Chondrocyte (in vitro differentiated cells): ENCODE measurements at places on chromosomes 12 and 14. TPM values are rescaled to one million over a fixed set of nuclear protein-coding genes. Genes with fewer than 3 reads are reported as not detected.

The LGR5 gene
- total RNA-seq, result 13.8 to 31.0 TPM (median 14.3 TPM) in 3 replicates

DNA sequence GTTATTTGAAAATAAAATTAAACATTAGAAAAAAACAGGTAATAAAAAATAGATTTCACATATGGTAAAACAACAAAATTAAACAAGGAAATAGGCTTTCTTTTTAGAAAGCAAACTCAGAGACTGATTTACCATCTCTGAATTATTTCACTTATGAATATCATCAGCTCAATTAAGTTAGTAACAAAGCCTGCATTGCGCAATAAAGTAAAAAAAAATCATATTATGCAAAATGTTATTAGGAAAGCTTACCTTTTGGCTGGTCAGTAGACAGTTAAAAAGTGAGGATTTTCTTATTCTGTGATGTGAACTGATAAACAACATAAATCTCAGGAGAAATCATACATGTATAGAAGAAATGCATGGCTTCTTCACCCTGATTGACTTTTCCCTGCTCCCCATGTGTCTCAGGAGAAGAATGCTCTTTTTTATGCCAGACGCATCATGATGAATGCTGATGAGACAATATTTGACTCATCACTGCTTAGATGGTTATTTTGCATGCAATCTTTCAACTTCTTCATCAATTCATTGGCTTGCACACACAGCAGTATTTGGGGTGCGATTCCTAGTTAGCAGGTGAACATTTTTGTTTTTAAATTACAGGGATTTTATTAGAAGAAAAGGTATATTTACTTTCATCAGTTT lies 124.5 kb upstream of the USP15 start:
- no peak for DNase-seq
- peaks cover 24% of the 10 kb centered on the region for H3K27me3 ChIP-seq
- no peak overlapping the region for H3K4me3 ChIP-seq
- H3K36me3 ChIP-seq, result no peaks in the 10 kb centered on the region
- H3K4me1 ChIP-seq, result no peaks in the 10 kb centered on the region

The CD69 gene
- total RNA-seq, result not detected in 3 replicates

- H3K4me1 ChIP-seq, result no peaks in the 10 kb centered on the region
- H3K36me3 ChIP-seq, result peaks cover 43% of the 10 kb centered on the region
- no peak for DNase-seq
- no peak overlapping the region for H3K4me3 ChIP-seq
These were observed 29.1 kb upstream of the ADAM20 start for GRCh38 chr14:70563869-70564268.

DNA sequence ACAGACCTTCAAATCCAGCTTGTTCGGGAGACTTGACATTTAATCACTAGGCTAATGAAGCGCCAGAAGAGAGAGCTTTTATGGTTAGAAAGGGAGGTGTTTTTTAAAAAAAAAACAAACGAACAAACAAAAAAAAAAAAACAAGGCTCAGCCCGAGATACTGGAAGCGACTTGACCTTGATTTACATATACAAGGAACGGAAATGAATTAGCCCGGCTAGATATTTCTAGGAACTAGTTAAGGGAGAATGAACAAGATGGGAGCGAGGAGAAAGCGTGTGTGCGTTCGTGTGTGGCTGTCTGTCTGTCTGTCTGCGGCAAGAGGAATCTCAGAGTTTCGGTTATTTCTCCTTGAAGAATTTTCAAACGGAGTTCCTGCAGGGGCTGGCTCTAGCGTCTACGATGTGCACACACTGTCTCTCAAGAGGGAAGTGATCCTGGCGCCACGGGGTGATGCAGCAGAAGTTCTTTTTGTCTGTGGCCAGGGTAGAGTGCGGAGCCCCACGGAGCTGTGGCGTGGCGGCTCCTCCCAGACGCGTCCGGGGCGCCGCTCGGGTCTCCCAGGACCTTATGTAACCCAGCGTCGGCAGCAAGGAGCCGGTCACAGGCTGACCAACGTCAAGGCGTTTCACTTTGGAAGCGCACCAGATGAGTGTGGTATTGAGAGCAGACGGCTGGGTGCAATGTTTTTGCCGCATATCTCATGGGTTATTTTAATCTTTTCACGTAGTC lies 18.8 kb downstream of the SOCS2 start:
- no peak for DNase-seq
- H3K27ac ChIP-seq, result peak overlapping the region; percentile 76
- peaks cover 1% of the 10 kb centered on the region for H3K27me3 ChIP-seq
- H3K36me3 ChIP-seq, result no peaks in the 10 kb centered on the region
- peaks cover 13% of the 10 kb centered on the region for H3K4me1 ChIP-seq

DNA sequence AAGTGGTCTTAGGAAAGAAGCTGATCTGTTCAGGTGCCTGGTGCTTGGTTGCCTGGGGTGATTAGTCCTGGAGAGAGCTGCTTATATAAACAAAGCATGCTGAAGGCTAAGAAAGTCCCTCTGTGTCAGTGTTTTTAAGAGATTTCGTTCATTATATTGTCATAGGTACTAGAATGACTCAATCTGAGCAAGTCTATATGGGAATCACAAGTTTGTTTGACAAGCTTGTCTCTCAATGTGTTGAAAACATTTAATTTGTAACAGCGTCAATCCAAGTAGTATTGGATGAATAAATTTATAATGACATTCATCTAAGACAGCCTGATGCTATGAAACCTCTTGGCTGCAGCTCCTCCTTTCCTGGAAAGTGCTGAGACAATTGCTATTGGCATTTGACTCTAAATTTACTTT lies 256.3 kb downstream of the TMTC2 start:
- H3K27ac ChIP-seq, result no peak overlapping the region
- no peak overlapping the region for H3K4me3 ChIP-seq
- DNase-seq, result no peak
- H3K36me3 ChIP-seq, result no peaks in the 10 kb centered on the region

GRCh38 chr12:69840727-69841126 lies 15.7 kb downstream of the MYRFL start:
- no peak overlapping the region for H3K4me3 ChIP-seq
- H3K4me1 ChIP-seq, result peaks cover 4% of the 10 kb centered on the region
- H3K36me3 ChIP-seq, result no peaks in the 10 kb centered on the region
- DNase-seq, result no peak

The NGB gene
- not detected in 3 replicates for total RNA-seq

DNA sequence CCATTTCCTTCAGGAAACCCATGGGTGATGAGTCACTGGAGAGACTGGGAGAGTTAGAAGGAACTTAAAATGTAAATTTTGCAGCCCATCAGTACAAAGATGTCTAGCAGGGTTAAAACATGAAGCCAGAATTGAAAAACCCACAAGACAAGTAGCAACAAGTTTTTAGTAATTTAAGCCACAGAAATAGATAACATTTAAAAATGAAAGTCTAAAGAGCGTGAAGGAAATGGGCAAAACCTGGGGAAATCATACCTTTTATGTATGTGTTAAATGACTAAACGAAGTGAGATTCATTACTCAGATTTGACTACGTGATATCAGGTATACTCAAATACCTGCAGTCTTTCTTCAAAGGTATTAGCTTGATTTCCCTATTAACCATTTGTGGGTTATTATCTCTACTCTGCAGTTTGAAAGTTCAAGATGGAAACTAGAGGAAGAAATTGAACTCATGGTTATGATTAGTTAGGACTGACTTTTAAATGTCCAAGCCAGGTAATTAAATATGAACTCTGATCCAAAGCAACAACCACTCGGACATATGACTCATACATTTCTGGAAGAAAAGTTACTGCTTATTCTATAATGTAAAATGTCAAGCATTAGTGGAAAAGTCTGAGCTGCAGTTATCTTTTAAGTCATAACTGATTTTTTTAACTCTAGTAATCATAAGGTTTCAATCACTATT lies 84.1 kb downstream of the ITPR2 start:
- H3K4me1 ChIP-seq, result peaks cover 54% of the 10 kb centered on the region
- peak overlapping the region; percentile 28 for H3K4me3 ChIP-seq
- no peaks in the 10 kb centered on the region for H3K36me3 ChIP-seq
- DNase-seq, result no peak

GRCh38 chr14:32565256-32565655 lies 236.2 kb downstream of the AKAP6 start:
- H3K4me3 ChIP-seq, result no peak overlapping the region
- peak overlapping the region; percentile 85 for H3K27ac ChIP-seq
- no peaks in the 10 kb centered on the region for H3K36me3 ChIP-seq
- no peaks in the 10 kb centered on the region for H3K27me3 ChIP-seq
- peaks cover 33% of the 10 kb centered on the region for H3K4me1 ChIP-seq

GRCh38 chr14:105849933-105850626 lies 323.7 kb downstream of the TMEM121 start:
- no peaks in the 10 kb centered on the region for H3K27me3 ChIP-seq
- H3K36me3 ChIP-seq, result peaks cover 4% of the 10 kb centered on the region

The ACTR10 gene
- 92.8 to 98.7 TPM (median 98.6 TPM) in 3 replicates for total RNA-seq

- no peaks in the 10 kb centered on the region for H3K36me3 ChIP-seq
- peaks cover 4% of the 10 kb centered on the region for H3K27me3 ChIP-seq
- H3K4me1 ChIP-seq, result peaks cover 10% of the 10 kb centered on the region
- no peak for DNase-seq
- no peak overlapping the region for H3K27ac ChIP-seq
These were observed 185.9 kb downstream of the PPFIA2 start for GRCh38 chr12:81573228-81573627.

The TUBA1B gene
- total RNA-seq, result 544 to 857 TPM (median 551 TPM) in 3 replicates

The CPNE8 gene
- total RNA-seq, result 8.0 to 10.6 TPM (median 10.3 TPM) in 3 replicates

The LRIG3 gene
- 80.4 to 207 TPM (median 85.8 TPM) in 3 replicates for total RNA-seq

- H3K4me3 ChIP-seq, result no peak overlapping the region
- H3K27ac ChIP-seq, result no peak overlapping the region
- DNase-seq, result no peak
- H3K36me3 ChIP-seq, result peaks cover 3% of the 10 kb centered on the region
These were observed 10.7 kb downstream of the VDR start for GRCh38 chr12:47894068-47894467.

The PRB2 gene
- not detected in 3 replicates for total RNA-seq

The SERPINA1 gene
- total RNA-seq, result 0.20 TPM in 1 of 3 replicates, not detected in the others

GRCh38 chr12:27554421-27555186 lies 30.6 kb downstream of the PPFIBP1 start:
- no peaks in the 10 kb centered on the region for H3K27me3 ChIP-seq
- no peak for DNase-seq
- H3K27ac ChIP-seq, result peak overlapping the region; percentile 95
- H3K36me3 ChIP-seq, result no peaks in the 10 kb centered on the region
- H3K4me1 ChIP-seq, result peaks cover 74% of the 10 kb centered on the region

GRCh38 chr14:102437997-102438915 lies 71.3 kb downstream of the ANKRD9 start:
- no peak overlapping the region for H3K27ac ChIP-seq
- H3K36me3 ChIP-seq, result peaks cover 19% of the 10 kb centered on the region
- H3K27me3 ChIP-seq, result no peaks in the 10 kb centered on the region
- peaks cover 9% of the 10 kb centered on the region for H3K4me1 ChIP-seq

DNA sequence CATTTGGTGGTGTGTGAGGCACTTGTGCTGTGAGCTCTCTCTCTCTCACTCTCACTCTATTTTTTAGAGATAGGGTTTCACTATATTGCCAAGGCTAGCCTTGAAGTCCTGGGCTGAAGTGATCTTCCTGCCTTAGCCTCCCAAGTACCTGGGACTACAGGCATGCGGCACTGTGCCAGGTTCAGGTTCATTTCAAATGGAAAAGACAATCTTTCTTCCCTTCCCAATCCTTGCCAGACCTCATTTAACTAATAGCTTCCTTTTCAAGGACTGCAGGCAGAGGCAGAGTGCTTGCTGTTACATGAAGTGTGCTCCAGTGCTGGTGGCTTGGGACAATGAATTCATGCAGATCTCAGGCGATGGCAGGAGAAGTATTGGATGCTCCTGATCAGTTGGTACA lies 73.2 kb upstream of the BICD1 start:
- DNase-seq, result no peak
- H3K36me3 ChIP-seq, result no peaks in the 10 kb centered on the region
- H3K4me1 ChIP-seq, result peaks cover 4% of the 10 kb centered on the region
- H3K4me3 ChIP-seq, result no peak overlapping the region

The BIN2 gene
- not detected in 3 replicates for total RNA-seq

- H3K4me3 ChIP-seq, result no peak overlapping the region
- DNase-seq, result no peak
- no peak overlapping the region for H3K27ac ChIP-seq
- no peaks in the 10 kb centered on the region for H3K36me3 ChIP-seq
These were observed 63.4 kb downstream of the PPP1R36 start for GRCh38 chr14:64612971-64613666.

GRCh38 chr14:74533576-74533975 lies 40.0 kb downstream of the ISCA2 start:
- DNase-seq, result no peak
- peaks cover 23% of the 10 kb centered on the region for H3K4me1 ChIP-seq
- no peak overlapping the region for H3K4me3 ChIP-seq
- peaks cover 30% of the 10 kb centered on the region for H3K36me3 ChIP-seq

GRCh38 chr14:32189811-32190210 lies 12.0 kb upstream of the RNU6-7 start:
- H3K4me3 ChIP-seq, result no peak overlapping the region
- H3K36me3 ChIP-seq, result no peaks in the 10 kb centered on the region
- no peak for DNase-seq

The IL26 gene
- total RNA-seq, result 0.67 to 2.5 TPM in 2 of 3 replicates, not detected in the other

DNA sequence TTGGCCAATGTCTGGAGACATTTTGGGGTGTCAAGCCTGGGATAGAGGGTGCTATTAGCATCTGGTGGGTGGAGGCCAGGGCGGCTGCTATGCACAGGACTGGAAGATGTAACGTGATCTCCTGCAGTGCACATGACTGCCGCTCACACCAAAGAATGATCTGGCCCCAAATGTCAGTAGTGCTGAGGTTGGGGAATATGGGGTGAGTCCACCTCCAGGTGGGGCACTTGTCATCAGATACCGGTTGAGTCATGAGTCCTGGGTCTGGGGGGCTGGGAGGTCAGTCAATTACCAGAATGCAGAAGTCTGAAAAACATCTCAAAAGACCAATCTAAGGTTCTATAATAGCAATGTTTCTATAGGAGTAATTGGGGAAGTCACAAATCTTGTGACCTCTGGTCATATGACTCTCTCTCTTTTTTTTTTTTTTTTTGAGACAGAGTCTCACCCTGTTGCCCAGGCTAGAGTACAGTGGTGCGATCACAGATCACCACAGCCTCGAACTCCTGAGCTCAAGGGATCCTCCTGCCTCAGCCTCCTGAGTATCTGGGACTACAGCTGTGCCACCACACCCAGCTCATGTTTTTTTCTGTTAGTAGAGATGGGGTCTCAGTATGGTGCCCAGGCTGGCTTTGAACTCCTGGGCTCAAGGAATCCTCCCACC lies 6.0 kb upstream of the SDSL start:
- H3K27me3 ChIP-seq, result peaks cover 5% of the 10 kb centered on the region
- DNase-seq, result peak; percentile 53
- H3K4me3 ChIP-seq, result no peak overlapping the region

GRCh38 chr12:74286254-74286653 lies 251.4 kb upstream of the ATXN7L3B start:
- H3K36me3 ChIP-seq, result no peaks in the 10 kb centered on the region
- H3K4me3 ChIP-seq, result no peak overlapping the region
- H3K27ac ChIP-seq, result no peak overlapping the region
- no peaks in the 10 kb centered on the region for H3K4me1 ChIP-seq
- no peak for DNase-seq

- H3K36me3 ChIP-seq, result peaks cover 17% of the 10 kb centered on the region
- no peaks in the 10 kb centered on the region for H3K27me3 ChIP-seq
- DNase-seq, result no peak
- H3K4me1 ChIP-seq, result peaks cover 23% of the 10 kb centered on the region
These were observed 743 bp downstream of the PUS1 start for GRCh38 chr12:131929581-131930456.

DNA sequence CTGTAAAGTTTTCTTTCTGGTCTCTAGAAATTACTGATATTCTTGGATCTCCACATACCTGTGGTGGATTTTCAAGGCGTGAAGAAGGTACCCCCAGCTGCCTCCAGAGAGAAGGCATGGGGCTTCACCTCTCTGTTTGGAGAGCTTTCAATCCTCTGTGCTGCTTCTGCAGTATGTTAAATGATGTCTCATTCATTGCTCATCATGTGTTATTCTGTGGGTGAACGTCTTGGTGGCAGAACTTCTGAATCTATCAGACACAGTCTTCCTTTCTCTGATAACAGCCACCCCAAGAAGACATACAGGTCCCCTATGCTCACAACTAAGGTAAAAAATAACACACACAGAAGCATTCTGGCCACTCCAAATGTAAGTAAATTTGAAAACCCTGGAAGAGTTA lies 221.3 kb upstream of the TMEM260 start:
- no peaks in the 10 kb centered on the region for H3K4me1 ChIP-seq
- H3K27ac ChIP-seq, result no peak overlapping the region
- peaks cover 14% of the 10 kb centered on the region for H3K27me3 ChIP-seq
- DNase-seq, result no peak
